ENCODE measurements at places on chromosomes 16 and 17. TPM values are rescaled to one million over a fixed set of nuclear protein-coding genes. Genes with fewer than 3 reads are reported as not detected.

CAVIN1 gene
- total RNA-seq, result 0.92 TPM

ZSCAN10 gene
- total RNA-seq, result not detected

CTDNEP1 gene
- total RNA-seq, result 196 TPM

STAT5B gene
- total RNA-seq, result 71.9 TPM

PYDC1 gene
- not detected for total RNA-seq

FAM171A2 gene
- 0.27 TPM for total RNA-seq

SETD1A gene
- total RNA-seq, result 49.0 TPM

NPIPA1 gene
- total RNA-seq, result 75.8 TPM

G6PC1 gene
- 0.08 TPM for total RNA-seq

ENPP7 gene
- total RNA-seq, result not detected

KRT39 gene
- total RNA-seq, result not detected

CCL1 gene
- 17.7 TPM for total RNA-seq

NKD1 gene
- total RNA-seq, result 2.8 TPM

ALKBH5 gene
- total RNA-seq, result 114 TPM

MC1R gene
- total RNA-seq, result 2.5 TPM

THRA gene
- total RNA-seq, result 12.4 TPM

ODAD4 gene
- 0.79 TPM for total RNA-seq

HLF gene
- 1.0 TPM for total RNA-seq

RABEP1 gene
- total RNA-seq, result 76.3 TPM

IGFALS gene
- total RNA-seq, result 0.18 TPM

Measured in activated T-cell treated with anti-CD3 and anti-CD28 coated beads, Interleukin-2, amount 50 U/mL, for 4 hours (primary cell).